ENCODE measurements at places on chromosomes 12 and 14.
A peak's percentile ranks its signal among the peaks of the same experiment; 100 is the strongest.

DNA sequence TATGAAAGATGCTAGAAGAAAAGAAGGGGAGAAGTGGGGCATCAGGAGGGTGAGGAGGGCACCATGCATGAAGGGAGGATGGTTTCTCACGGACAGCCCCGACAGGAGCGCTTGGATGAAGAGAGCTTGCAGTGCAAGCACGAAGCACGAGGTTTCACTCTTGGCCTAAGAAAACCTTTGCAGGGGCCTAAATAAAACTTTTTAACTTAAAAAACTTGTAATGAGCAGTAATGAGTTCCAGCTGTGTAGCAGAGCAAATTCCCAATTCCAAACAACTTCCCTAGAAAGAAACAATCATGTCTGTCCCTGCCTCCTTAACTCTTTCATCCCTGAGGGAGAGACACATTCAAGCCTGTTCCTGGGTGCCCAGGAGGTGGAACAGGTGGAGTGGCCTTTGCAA lies 119.5 kb downstream of the PAH start:
- H3K4me3 ChIP-seq = no peak overlapping the region
- H3K27ac ChIP-seq = no peak overlapping the region
- DNase-seq = no peak
- peaks cover 2% of the 10 kb centered on the region for H3K27me3 ChIP-seq

DNA sequence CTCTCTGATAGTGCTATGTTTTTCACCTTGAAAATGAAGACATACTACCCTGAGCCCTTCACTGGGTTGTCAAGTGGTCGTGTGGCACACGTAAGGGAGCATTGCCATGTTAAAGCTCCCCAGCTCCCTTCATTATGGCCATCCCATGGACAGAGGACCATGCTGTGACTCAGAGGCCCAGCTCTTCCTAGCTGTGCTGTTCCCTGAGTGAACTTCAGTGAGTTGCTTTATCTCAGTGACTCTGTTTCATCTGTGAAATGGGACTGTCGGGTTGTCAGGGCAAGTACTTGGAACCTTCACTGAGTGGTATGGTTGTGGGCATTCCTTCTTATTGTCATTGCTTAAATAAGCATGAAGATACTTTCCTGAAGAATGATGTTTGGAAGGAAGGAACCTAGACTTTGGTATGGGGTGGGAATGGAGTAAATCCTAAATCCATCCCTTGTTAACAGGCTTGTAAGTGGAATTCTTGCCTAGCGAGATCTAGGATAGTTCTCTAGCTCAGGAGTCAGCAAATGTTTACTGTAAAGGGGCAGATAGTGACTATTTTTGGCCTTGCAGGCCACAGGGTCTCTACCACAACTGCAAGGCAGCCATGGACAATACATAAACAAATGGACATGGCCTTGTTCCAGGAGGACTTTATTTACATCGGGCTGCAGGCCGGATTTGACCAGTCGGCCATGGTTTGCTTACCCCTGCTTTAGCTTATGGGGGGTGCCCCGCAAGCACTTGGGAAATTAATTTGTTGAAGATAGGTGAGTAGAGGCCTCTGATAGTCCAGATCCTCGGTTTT lies 283.5 kb downstream of the ZFP36L1 start:
- peaks cover 38% of the 10 kb centered on the region for H3K4me1 ChIP-seq
- H3K4me3 ChIP-seq = no peak overlapping the region
- DNase-seq = no peak
- no peaks in the 10 kb centered on the region for H3K27me3 ChIP-seq
- no peaks in the 10 kb centered on the region for H3K36me3 ChIP-seq
- no peak overlapping the region for H3K27ac ChIP-seq

DNA sequence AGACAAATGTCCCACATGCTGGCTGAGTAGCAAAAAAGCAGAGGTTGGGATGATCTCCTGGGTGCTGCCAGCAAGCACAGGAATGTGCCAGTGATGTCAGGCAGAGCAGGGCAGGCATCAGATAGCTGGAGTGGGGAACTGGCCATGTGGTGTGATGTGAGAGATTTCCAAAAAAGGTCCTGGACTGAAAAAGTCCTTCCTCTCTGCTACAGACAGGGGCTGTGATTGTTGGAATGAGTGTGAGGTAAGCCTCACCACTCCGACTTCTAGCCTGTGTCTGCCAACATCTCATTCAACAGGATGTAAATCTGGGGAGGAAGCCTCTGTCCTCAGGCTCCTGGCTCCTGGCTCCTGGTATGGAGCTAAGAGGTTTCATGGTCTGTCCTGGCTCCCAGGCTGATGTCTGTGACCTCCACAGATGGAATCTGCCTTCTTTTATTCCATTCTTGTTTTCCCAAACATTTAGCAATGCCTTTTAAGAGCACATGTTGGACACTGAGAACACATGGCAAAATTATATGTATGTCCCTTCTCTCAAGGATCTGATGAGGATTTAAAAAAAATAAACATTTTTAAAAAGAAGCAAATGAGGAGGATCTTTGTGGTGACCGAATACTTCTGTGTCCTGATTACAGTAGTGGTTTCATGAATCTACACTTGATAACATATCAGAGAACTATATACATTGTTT lies 50.1 kb upstream of the STK38L start:
- no peak for DNase-seq
- no peaks in the 10 kb centered on the region for H3K36me3 ChIP-seq
- no peak overlapping the region for H3K4me3 ChIP-seq
- H3K27ac ChIP-seq = no peak overlapping the region
- H3K27me3 ChIP-seq = peaks cover 6% of the 10 kb centered on the region
- peaks cover 8% of the 10 kb centered on the region for H3K4me1 ChIP-seq

DNA sequence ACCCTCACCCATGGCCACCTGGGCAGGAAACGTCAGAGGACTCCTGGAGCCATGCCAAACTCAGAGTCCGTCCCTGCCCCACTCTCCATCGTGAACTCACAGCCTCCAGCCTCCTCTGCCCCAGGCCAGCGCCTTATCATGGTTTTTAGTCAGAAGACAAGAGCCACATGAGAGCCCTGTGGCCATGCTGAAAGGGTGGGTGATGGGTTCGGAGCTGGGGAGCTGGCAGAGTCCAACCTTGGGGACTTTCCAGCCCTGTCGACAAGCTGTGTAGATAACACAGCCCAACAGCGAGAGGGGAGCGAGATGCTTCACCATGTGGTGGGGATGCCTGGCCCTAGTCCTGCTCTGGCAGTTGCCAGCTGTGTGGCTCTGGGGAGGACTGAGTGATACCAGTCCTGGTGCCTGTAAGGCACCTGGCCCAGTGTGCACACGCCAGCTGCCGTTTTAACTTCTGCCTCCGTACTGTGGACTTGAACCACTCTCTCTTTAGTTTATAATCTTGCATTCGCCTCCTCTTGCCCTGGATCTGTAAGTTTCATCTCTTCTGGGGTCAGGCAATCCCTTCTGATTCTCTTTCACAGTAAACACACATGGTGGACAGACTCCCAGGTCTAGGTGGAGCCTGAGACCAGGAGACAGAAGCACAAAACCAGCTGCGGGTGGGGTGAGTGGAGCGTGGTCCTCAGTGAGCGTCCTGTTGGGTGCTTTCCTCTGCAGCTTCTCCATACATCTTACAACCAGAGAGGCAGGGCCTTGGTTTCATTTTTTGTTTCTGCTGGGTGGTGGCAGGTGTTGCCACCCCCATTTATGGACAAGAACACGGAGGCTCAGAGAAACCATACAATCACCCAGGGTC lies 55.3 kb downstream of the RIN3 start:
- H3K4me3 ChIP-seq = peak overlapping the region; percentile 78
- peak overlapping the region; percentile 98 for H3K27ac ChIP-seq
- peaks cover 26% of the 10 kb centered on the region for H3K36me3 ChIP-seq
- peak; percentile 32 for DNase-seq
- peaks cover 6% of the 10 kb centered on the region for H3K27me3 ChIP-seq

DNA sequence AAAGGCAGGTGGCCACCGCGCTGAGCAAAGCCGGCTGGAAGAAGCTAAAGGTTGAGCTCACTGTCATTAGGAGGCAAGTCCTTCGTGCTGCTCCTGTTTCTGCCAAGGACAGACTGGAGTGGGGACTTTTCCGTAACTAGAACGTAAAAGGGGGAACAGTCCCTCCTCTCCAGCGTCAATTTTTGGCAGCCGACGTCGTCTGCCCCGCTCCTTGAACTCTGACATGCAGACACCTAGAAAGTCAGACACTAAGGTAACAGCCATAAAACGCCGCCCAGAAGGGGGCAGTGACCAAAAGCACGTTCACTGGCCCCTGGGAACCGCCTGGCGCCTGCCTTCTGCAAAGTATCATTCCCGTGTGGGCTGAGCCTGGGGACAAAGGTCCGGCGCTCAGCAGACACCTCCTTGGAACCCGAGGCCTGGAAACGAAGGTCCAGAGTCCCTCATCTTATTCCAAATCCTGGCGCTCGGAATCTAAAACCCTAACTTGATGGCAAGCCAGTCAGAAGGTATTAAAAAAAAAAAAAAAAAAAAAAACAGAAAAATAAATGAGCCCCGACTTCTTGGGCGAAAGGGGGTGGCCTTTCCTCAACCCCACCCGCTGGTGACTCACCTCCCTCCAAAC lies 1.1 kb upstream of the LRP1 start:
- peaks cover 6% of the 10 kb centered on the region for H3K36me3 ChIP-seq
- H3K4me3 ChIP-seq = peak overlapping the region; percentile 85
- peaks cover 55% of the 10 kb centered on the region for H3K27me3 ChIP-seq
- peaks cover 23% of the 10 kb centered on the region for H3K4me1 ChIP-seq
- H3K27ac ChIP-seq = no peak overlapping the region
- peak; percentile 47 for DNase-seq

DNA sequence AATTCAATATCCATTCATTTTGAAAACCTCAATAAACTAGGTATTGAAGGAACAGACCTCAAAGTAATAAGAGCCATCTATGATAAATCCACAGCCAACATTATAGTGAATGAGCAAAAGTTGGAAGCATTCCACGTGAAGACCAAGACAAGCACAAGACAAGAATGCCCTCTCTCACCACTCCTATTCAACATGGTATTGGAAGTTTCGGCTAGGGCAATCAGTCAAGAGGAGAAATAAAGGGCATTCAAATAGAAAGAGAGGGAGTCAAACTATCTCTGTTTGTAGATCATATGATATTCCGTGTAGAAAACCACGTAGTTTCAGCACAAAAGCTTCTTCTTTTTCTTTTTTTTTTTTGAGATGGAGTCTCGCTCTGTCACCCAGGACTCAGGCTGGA lies 550.3 kb downstream of the FSCB start:
- no peaks in the 10 kb centered on the region for H3K4me1 ChIP-seq
- no peak for DNase-seq
- H3K27ac ChIP-seq = no peak overlapping the region
- no peaks in the 10 kb centered on the region for H3K36me3 ChIP-seq
- no peak overlapping the region for H3K4me3 ChIP-seq

DNA sequence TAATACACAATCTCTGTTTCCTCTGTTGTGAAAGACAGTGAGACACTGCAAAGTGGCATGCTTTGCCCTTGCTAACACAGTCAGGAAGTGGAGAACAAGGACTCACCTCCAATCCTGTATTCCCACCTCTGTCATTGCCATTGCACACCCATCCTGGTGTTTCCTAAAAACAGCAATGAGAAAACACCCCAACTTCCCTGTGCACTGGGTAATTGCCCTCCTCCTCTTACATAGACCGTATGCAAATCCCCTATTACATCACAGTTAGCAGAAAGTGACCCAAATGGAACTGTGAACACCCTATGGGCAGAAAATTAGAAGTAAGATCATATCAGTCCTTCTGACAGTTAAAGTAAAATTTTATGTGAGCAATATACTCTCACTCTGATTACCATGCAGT lies 355.5 kb downstream of the BCL11B start:
- no peak overlapping the region for H3K27ac ChIP-seq
- no peak overlapping the region for H3K4me3 ChIP-seq
- H3K27me3 ChIP-seq = peaks cover 12% of the 10 kb centered on the region
- peaks cover 23% of the 10 kb centered on the region for H3K4me1 ChIP-seq
- H3K36me3 ChIP-seq = no peaks in the 10 kb centered on the region
- DNase-seq = no peak

DNA sequence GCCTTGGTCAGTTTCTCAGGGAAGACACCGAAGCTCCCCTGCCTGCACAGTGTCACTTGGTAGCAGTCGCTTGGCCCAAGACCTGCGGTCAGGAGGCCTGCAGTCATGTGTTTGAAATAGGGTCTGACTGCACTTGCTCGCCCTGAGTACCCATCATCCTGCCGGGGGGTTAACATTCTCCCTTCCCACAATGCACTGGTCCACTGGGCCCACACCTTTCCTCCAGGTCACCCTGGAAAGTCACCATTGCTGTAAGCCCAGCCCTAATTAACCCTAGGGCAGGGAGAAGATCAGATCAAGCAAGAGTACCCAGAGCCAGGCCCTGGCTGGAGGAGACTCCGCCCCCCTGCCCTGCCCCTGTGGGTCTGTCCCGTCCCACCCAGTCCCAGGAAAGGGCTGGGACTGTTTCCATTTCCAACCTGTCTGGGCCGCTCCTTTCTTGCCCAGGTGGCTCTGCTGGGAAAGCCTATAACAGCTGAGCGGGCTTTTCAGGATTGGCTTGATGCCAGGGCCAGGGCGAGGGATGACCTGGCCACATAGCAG lies 87.1 kb downstream of the ZFP36L1 start:
- no peak overlapping the region for H3K4me3 ChIP-seq
- DNase-seq = no peak
- no peaks in the 10 kb centered on the region for H3K36me3 ChIP-seq

All from activated T-helper 1 cell treated with anti-CD3 and anti-CD28 coated beads, Interleukin-12 subunit alpha, Interleukin-12 subunit beta, Interleukin-2, Interleukin-4 antibody, amounts not matched to agents 30 ng/mL and 10 ng/mL and 1 ng/mL, durations not matched to agents 14 hours and 24 hours and 36 hours (primary cell).